Mesothelial cell of epicardium (in vitro differentiated cells): ENCODE measurements at places on chromosomes 5 and 9.

GRCh38 chr5:97923496-97923895, 740.4 kb upstream of the RIOK2 start:
- no peak for DNase-seq

DNA sequence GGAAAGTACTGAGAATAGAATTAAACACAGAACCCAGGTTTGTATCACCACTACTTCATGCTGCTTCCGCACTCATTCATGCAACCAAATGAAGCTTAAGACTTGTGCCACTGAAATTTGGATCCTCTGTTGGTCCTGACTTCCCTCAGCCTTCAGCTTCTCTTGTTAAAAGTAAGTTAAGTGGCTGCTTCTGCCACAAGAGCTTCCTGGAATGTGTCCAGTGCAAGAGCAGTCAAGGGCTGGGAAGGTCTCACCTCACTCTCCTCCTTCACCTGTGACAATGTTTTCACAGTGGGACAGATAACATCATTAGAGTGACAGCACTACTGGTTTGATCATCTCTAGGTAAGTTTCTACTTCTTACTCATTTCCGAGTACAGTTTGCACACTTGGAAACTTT, 7.9 kb downstream of the SNCAIP start:
- no peak for DNase-seq

GRCh38 chr9:110047955-110048402, 160.0 kb downstream of the C9orf152 start:
- DNase-seq, result no peak

DNA sequence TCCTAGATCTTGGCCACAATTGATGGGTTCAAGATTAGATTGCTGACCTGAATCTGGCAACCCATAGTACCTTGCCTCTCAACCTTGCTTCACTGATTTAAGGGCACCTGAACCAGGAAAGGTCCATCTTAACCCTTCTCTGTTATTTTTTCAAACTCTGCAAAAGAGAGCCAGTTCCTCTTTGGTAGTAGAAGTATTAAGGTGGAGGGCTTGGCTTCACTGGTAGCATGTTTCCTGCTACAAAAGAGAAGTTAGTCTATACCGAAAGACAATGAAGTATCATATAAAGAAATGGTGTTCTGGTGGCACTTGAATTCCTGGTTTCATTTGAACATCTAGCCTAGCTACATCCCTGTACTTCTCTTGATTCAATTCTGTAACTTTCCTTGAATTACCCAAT, 8.5 kb downstream of the ALG2 start:
- DNase-seq, result no peak

GRCh38 chr5:143892908-143893307, 80.9 kb downstream of the HMHB1 start:
- no peak for DNase-seq

- no peak for DNase-seq
Measured at GRCh38 chr9:113618836-113619490, 155.4 kb downstream of the RGS3 start.
